ENCODE measurements at places on chromosomes 5 and 9.
A peak's percentile ranks its signal among the peaks of the same experiment; 100 is the strongest.

DNA sequence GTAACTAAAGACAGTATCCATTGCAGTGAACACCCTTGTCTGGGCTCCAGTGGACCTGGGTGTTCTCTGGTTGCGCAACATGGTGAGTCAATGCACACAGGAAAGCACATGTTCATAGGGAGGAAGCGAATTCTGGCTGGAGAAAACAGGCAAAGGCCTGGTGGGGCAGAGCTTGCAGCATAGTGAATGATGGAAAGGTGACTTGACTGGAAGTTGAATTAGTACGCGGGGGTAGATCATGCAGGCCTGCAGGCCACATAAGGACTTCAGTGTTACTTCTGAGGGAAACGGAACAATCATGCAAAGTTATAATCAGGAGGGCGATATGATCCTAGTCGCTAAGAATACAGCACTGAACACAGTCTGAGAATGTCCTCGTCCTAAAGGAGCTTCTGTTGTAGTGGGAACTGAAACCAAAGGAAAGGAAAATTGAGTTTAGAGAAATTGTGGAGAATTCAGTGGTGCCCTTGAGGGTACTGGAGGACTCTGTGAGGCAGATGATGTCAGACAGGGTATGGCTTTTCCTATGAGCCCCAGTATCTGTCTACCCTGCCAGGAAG is 71.9 kb upstream of the RANBP3L start:
- no peak for DNase-seq
- no peak overlapping the region for H3K27ac ChIP-seq
- H3K36me3 ChIP-seq: no peaks in the 10 kb centered on the region
- peaks cover 4% of the 10 kb centered on the region for H3K27me3 ChIP-seq

GRCh38 chr5:143166661-143167420 is 236.6 kb downstream of the NR3C1 start:
- H3K36me3 ChIP-seq: no peaks in the 10 kb centered on the region
- H3K4me1 ChIP-seq: no peaks in the 10 kb centered on the region
- no peak overlapping the region for H3K4me3 ChIP-seq
- DNase-seq: no peak

GRCh38 chr9:109537288-109537687 is 39.2 kb upstream of the PTPN3 start:
- H3K4me3 ChIP-seq: no peak overlapping the region
- H3K36me3 ChIP-seq: no peaks in the 10 kb centered on the region
- no peak overlapping the region for H3K27ac ChIP-seq
- peaks cover 11% of the 10 kb centered on the region for H3K27me3 ChIP-seq
- DNase-seq: no peak
- H3K4me1 ChIP-seq: no peaks in the 10 kb centered on the region

- H3K4me3 ChIP-seq: no peak overlapping the region
- DNase-seq: no peak
- H3K27me3 ChIP-seq: no peaks in the 10 kb centered on the region
- H3K27ac ChIP-seq: peak overlapping the region; percentile 91
- H3K4me1 ChIP-seq: peaks cover 76% of the 10 kb centered on the region
- H3K36me3 ChIP-seq: peaks cover 34% of the 10 kb centered on the region
These were observed 11.0 kb downstream of the NIPBL start for GRCh38 chr5:36887532-36887931.

GRCh38 chr5:66041627-66042026 is 102.5 kb upstream of the SREK1 start:
- peaks cover 77% of the 10 kb centered on the region for H3K36me3 ChIP-seq
- no peak overlapping the region for H3K27ac ChIP-seq
- H3K4me1 ChIP-seq: peaks cover 10% of the 10 kb centered on the region
- DNase-seq: no peak
- no peaks in the 10 kb centered on the region for H3K27me3 ChIP-seq

DNA sequence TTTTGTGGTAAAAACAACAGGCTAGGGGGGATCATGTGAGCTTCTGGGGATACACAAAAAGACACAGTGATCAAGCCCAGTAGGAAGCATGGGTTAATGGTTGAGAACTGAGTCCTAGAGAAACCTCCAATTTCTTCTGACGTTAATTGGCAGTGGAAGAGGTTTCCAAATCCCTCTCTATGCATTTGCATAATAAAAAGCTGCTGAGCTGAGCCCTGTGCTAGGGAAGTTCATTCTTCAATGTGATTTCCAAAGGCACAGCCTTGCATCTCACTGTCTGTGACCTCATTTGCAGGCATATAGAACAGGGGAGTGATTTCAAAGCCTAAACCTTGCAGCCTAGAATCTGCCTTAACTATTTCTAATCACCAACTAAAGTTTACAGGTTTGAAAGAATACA is 812 bp downstream of the DNAH5 start:
- no peaks in the 10 kb centered on the region for H3K4me1 ChIP-seq
- no peak overlapping the region for H3K4me3 ChIP-seq

- H3K4me3 ChIP-seq: no peak overlapping the region
- H3K4me1 ChIP-seq: peaks cover 3% of the 10 kb centered on the region
- H3K27ac ChIP-seq: no peak overlapping the region
- DNase-seq: no peak
- peaks cover 45% of the 10 kb centered on the region for H3K36me3 ChIP-seq
These were observed 19.2 kb upstream of the FGFR4 start for GRCh38 chr5:177067503-177067902.

DNA sequence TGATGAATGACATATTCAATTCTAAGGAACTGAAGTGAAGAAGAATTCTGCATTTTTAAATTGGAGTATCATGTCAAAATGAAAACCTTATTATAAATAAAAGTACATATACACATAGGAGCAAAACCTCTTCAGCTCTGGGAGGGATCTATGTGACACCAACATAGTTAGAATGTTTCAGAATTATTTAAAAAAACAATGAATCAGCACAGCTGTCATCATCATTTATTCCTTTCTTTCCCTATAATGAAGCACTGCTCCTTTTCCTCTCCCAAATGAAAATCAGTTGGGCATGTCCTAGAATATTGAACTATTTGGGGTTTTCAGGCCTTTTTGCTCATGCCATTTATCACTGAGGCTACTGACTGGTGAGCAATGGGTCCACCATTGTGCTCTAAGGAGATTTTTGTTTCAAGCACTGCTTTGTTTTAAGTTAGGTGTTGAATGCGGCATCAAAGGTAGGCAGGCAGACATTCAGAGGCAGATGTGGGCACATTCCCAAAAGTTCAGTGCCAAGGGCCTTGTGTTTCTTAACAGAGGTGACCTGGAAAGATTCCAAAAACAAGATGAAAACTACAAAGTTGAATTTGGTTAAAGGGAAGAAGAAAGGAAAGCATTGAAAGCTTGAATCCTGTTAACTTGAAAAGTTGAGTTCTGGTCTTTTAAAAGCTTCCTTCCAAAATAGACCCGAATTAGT is 126.4 kb upstream of the ADAMTSL1 start:
- H3K4me3 ChIP-seq: no peak overlapping the region
- no peaks in the 10 kb centered on the region for H3K36me3 ChIP-seq
- H3K27ac ChIP-seq: no peak overlapping the region
- no peaks in the 10 kb centered on the region for H3K4me1 ChIP-seq
- DNase-seq: no peak

GRCh38 chr5:1294835-1295649 is at the start of gene TERT:
TSS of gene TERT (minus strand) at chr5:1295068. CDS start at chr5:1294989, 79 bp downstream.
- H3K36me3 ChIP-seq: peaks cover 12% of the 10 kb centered on the region
- peaks cover 16% of the 10 kb centered on the region for H3K4me1 ChIP-seq
- H3K27me3 ChIP-seq: peaks cover 2% of the 10 kb centered on the region
- peak within 1 kb of the TSS; percentile 44 for H3K27ac ChIP-seq
- DNase-seq: peak; percentile 92

DNA sequence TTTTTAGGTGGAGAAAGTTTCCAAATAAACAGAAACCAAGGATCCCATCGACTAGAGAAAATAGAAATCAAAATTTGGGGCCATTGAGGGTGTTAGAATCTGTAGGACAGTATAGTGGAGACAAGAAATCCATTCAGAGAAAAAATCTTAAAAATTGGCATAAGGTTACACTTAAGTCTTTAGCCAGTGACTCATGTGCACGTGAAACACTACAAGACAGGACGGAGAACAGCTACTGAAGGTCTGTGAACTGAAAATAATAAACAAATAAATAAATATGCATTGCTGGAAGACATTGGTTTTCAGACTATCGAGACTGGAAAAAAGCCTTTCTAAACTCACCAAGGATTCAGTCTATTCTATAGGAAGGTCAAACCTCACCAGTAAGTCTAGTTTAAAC is 1955.5 kb downstream of the MAT2B start:
- no peaks in the 10 kb centered on the region for H3K36me3 ChIP-seq
- no peak for DNase-seq
- H3K27ac ChIP-seq: no peak overlapping the region
- no peak overlapping the region for H3K4me3 ChIP-seq
- H3K4me1 ChIP-seq: no peaks in the 10 kb centered on the region

DNA sequence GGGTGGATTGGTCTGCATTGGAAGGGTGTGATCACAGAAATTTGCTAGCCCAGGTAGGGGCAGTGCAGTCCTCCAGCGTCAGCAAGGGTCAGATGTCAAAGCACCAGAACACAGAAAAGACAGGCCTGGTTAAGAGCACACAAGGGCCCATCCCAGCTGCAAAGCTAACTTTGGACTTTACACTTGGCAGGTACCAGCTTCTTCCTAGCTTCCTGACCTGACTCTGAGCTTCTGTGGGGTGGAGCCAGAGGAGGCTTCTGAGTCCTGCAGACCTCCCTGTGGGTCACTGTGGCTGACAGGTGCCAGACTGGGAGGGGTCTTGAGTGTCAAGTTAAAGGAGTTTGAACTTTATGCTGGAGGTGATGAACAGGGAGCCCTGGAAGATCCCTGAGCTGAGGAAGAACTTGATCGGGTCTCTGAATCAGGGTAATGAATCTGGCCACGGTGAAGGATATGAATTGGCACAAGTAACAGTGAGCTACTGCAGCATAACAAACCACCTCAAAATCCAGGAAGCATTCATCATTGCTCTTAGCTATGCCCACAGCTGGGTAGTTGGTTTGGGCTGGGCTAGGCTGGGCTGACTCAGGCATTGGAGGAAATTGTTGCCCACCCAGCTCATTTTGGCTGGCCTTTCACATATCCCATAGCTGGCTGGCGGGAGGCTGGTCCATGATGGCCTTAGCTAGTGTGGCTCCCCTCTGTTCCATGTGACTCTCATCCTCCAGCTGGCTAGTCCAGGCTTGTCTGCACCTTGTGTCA is 63.4 kb downstream of the BARX1 start:
- no peak overlapping the region for H3K27ac ChIP-seq
- no peaks in the 10 kb centered on the region for H3K36me3 ChIP-seq
- H3K27me3 ChIP-seq: peaks cover 6% of the 10 kb centered on the region
- no peak for DNase-seq
- no peaks in the 10 kb centered on the region for H3K4me1 ChIP-seq

- H3K27ac ChIP-seq: no peak overlapping the region
- H3K27me3 ChIP-seq: no peaks in the 10 kb centered on the region
- H3K4me3 ChIP-seq: no peak overlapping the region
- no peaks in the 10 kb centered on the region for H3K36me3 ChIP-seq
These were observed 17.9 kb upstream of the RPS23 start for GRCh38 chr5:82295959-82296531.

DNA sequence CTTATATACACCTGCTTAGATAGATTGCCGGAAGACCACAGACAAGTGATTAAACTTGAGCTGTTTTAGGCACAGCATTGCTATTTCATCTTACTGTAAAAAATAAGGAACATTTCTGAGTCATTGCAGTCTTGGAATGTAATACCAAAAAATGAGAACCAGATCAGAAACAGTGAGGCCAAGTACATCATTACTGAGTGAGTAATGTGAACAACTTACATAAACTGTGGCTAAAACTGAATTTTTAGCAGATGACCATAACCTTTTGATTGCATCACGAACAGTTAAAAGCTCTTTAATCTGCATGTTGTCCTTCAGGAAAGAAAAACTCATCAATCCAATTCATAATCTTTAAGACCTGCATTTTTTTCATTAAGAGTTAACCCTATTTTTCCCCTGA is 157.1 kb upstream of the FGF10 start:
- no peak for DNase-seq
- H3K4me3 ChIP-seq: no peak overlapping the region
- H3K27ac ChIP-seq: no peak overlapping the region
- no peaks in the 10 kb centered on the region for H3K4me1 ChIP-seq
- no peaks in the 10 kb centered on the region for H3K36me3 ChIP-seq

- H3K27ac ChIP-seq: no peak overlapping the region
- no peak for DNase-seq
- no peaks in the 10 kb centered on the region for H3K36me3 ChIP-seq
- peaks cover 8% of the 10 kb centered on the region for H3K4me1 ChIP-seq
These were observed 5.3 kb downstream of the LHX3 start for GRCh38 chr9:136199391-136200288.

DNA sequence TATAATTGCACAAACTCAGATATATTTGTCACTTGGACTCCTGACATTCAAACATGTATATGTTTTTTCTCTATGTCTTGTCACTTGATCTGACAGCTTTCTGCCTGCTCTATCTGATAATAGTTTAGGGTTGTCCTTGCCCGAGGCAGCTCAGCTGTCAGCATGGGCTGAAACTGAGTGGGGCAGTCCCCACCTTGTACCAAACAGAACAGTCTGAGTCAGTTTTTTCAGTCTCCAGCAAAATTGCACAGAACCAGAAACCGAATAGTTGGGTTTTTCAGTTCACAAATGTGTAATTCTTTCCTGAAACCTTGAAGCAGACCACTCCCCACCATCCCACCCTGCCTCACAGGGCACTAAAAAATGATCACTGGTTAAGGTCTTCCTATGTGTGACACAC is 9.5 kb upstream of the HAND1 start:
- H3K4me3 ChIP-seq: no peak overlapping the region
- peaks cover 36% of the 10 kb centered on the region for H3K4me1 ChIP-seq
- H3K27me3 ChIP-seq: peaks cover 89% of the 10 kb centered on the region
- peak; percentile 52 for DNase-seq
- no peaks in the 10 kb centered on the region for H3K36me3 ChIP-seq
- no peak overlapping the region for H3K27ac ChIP-seq

GRCh38 chr9:30078195-30078594 is 2306.2 kb upstream of the ACO1 start:
- H3K4me1 ChIP-seq: peaks cover 26% of the 10 kb centered on the region
- H3K4me3 ChIP-seq: no peak overlapping the region
- no peak for DNase-seq
- H3K27ac ChIP-seq: no peak overlapping the region
- H3K36me3 ChIP-seq: no peaks in the 10 kb centered on the region
- no peaks in the 10 kb centered on the region for H3K27me3 ChIP-seq
